NCI-H2227 treated with DMSO at 0.1 percent for 48 hours (cell line): ENCODE measurements at places on chromosomes 4 and X.

DNA sequence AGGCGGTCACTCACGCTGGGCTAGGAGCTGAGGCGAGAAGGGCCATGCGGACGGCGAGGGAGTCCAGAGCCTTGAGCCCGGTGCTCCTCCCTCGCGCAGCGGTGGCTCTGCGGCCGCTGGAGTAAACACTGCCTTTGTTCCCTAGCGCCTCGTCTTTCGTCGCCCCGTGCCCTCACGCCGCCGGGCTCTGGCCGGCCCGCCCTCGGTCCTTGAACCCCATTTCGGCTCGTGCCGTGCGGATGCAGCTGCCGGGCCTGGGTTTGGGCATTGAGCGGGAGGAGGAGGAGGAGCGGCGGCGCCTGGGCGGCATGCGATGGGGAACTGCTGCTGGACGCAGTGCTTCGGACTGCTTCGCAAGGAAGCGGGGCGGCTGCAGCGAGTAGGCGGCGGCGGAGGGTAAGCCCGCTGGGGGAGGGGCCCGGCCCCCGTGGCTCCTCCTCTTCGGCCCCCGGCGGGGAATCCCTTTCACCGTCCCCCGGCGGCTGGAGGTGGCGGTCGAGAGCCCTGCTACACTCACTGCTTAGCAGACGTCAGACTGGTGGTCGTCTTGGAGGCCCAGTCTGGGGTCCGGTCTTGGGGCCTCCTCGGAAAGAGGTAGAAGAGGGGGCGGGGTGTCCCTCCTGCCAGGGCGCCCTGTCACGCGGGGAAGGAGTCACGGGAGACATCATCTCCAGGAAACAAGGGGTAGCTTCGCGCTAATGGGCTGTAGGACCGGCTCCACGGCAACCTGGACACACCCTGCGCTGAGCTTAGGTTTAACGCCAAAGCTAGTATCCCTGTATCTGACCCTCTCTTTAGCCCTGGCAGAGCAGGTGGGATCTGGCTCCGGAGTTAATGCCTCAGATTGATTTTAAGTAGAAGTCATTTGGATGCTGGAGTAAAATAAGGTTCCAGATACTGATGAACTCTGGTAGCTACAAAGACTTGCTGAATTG lies at the start of gene AP1AR:
Gene AP1AR (plus strand): TSS at position 9 of the 935 bp plus-strand sequence. CDS start 305 bp downstream, at position 314.
- peak; percentile 60 for DNase-seq

DNA sequence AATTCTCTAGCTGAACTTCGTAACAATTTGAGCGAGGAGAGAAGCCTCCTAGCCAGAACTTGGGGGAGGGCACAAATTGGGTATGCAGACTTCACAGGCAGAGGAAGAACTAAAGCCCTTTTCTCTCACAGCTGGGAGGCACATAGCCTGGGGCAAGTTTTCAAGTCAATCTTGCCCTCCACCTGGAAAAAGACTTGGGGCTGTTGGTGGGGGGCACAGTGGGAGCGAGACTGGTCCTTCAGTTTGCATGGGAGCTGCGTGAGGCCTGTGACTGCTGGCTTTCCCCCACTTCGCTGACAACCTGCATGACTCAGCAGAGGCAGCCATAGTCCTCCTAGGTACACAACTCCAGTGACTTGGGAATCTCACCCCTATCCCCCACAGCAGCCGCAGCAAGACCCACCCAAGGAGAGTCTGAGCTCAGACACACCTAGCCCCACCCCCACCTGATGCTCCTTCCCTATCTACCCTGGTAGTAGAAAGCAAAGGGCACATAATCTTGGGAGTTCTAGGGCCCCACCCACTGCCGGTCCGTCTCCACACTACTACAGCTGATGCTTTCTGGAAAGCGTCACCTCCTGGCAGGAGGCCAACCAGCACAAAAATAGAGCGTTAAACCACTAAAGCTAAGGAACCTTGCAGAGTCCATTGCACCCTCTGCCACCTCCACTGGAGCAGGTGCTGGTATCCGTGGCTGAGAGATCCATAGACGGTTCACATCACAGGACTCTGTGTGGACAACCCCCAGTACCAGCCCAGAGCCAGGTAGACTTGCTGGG lies 160.8 kb downstream of the CBLL2 start:
- DNase-seq = no peak

DNA sequence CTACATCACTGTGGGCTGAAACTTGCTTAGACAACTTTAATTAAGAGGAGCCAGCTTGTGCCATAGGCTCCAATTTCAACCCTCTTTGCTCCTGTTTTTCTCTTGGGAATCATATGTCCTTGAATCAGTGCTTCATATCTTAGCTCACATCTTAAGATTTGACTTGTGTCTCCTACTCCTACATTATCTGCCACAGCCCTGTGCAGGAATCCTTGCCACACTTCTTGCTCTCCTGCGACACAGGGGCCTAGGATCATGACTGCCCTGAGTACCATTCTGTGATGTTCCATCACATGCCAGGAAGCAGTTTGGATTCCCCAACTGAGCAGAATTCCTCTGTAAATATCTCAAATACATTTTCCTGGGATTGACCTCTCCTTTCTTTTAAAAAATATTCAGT lies 36.4 kb downstream of the ARSJ start:
- no peak for DNase-seq

- no peak for DNase-seq
These were observed 32.1 kb downstream of the CCKAR start for GRCh38 chr4:26458157-26458561.

- DNase-seq = no peak
These were observed 32.9 kb downstream of the PHKA2 start for GRCh38 chrX:18951032-18951431.

DNA sequence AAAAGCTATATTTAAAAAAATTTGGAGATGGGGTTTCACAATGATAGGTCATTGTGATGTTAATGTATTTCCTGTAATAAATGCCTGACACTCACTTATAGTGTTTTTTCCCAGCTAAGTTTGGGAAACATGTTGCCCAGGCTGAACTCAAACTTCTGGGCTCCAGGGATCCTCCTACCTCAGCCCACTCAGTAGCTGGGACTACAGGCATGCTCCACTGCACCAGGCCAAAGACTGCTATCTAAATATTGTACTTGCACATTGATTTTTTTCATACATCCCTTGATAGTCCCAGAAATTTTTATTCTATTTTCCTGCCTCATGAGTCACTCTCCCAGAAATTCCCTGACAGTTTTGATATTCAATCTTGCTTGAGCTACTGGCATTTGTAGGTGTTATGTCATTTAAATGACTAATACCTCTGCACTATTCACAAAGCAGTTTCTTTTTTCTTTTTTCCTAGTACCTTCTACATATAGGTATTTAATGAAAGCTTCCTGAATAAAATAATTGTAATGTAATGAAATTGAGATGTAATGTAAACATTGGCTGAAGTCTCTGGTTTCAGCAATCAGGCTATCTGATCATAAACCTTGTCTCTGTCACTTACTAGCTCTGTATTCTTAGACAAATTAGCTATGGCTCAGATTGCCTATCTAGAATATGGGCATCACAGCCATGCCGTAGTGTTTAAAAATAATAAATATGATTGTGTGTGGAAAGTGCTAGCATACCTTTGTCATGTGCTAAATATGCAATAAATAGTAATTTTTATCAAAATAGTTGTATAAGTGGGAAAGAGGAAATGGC lies 1973.0 kb upstream of the AGA start:
- DNase-seq = no peak

GRCh38 chr4:55545151-55545550 lies 1.6 kb downstream of the CLOCK start:
- no peak for DNase-seq

GRCh38 chrX:45003085-45003484 lies 130.1 kb downstream of the KDM6A start:
- DNase-seq = no peak

DNA sequence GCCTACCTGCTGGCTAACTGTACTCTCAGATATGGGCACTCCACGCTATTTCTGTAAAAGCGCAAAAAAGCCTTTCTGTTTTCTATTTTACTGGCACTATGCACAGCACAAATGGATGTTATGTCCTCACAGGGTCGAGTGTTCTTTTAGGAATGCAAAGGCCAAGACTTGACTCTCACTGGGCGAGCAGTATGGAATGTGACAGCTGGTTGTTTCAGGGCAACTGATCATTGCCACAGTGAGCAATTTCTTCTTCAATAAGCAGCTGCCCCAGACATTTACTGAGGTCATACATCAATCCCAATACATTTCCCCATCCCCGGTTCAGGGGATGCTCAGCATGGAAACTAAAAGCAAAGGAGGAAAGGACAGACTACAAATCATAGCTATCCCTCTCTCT lies 58.2 kb downstream of the PDE5A start:
- no peak for DNase-seq

DNA sequence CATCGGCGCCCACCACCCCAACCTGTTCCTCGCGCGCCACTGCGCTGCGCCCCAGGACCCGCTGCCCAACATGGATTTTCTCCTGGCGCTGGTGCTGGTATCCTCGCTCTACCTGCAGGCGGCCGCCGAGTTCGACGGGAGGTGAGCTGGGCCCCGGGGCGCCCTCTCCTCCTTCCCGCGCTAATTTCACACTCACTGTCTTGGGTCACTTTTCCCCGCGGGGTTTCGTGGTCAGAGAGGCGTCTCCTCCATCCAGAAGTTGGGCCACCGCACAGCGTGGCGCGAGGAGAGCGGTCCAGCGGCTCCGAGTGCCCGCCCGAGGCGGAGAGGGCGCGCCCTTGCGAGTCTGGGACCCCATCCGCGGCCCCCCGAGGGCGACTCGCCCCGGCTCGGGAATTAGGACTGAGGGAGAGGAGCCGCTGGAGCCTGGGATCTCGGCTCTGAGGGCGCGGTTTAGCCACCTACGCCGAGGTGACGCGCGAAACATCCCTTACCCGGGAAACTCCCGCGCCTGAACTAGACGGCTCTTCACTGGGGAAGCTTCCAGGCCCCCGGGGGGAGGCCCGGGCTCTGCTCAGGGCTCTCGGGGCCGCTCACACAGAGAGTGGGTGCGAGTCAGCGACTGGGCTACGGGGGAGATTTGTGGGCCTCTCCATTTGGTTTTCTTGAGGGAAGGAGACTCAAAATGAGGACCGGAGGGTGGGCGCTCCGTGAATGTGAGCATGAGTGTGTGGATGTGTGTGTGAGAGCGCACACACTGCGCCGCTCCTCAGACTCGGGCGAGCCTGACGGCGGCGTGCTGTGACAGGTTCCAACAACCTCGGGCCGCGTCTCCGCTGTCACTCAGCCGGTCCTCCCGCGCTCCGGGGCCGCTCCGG lies 551 bp downstream of the NPNT start:
- no peak for DNase-seq

GRCh38 chrX:38515291-38515690 lies 46.1 kb upstream of the TSPAN7 start:
- DNase-seq = no peak

- no peak for DNase-seq
These were observed at the start of gene PDGFC for GRCh38 chr4:156971676-156972378. Gene PDGFC, minus strand, starts transcription at chr4:156971799. Its CDS starts 896 bp downstream, at chr4:156970903.

DNA sequence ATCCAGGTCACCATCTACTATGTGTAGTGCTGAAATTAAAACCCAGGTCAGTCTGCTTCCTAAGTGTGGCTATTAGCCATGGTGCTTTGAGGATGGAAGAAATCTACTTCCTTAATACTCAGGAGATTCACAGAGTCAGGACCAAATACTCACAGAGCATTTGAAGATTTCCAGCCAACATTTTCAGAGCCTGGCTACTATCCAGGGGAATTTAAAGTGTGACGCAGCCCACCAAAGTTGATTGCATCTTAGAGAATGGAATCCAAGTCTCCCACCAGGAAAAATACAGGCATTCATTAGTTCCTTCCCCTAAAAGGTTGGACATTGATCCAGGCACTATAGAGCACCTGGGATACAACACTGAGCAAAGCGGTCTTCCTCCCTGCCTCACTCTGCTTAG lies 83.8 kb downstream of the HS3ST1 start:
- no peak for DNase-seq

GRCh38 chr4:48141048-48141447 lies 7.0 kb upstream of the TXK start:
- peak; percentile 15 for DNase-seq
